Activated gamma-delta T cell treated with anti-CD3 and anti-CD28 coated beads, Interleukin-2, amount 50 U/mL, for 16 hours (primary cell): ENCODE measurements at places on chromosomes 6 and 20.

- DNase-seq: no peak
These were observed 130.8 kb downstream of the SYCP2 start for GRCh38 chr20:59802471-59803221.

- no peak for DNase-seq
These were observed 59.0 kb upstream of the TFB1M start for GRCh38 chr6:155373276-155373675.

DNA sequence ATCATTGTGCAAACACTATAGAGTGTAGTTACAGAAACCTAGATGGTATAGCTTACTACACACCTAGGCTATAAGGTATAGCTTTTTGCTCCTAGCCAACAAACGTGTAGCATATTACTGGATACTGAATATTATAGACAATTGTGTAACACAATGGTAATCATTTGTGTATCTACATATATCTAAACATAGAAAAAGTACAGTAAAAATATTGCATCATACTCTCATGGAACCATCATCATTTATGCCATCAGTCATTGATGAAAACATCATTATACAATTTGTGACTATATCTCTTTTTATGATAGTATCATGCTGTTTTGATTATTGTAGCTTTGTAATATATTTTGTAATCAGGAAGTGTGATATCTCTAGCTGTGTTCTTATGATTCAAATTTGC, 21.0 kb upstream of the HCRTR2 start:
- DNase-seq: no peak

- DNase-seq: no peak
These were observed 38.6 kb upstream of the EYS start for GRCh38 chr6:65745614-65746013.

- DNase-seq: no peak
These were observed 68.7 kb downstream of the FILIP1 start for GRCh38 chr6:75424618-75425548.

DNA sequence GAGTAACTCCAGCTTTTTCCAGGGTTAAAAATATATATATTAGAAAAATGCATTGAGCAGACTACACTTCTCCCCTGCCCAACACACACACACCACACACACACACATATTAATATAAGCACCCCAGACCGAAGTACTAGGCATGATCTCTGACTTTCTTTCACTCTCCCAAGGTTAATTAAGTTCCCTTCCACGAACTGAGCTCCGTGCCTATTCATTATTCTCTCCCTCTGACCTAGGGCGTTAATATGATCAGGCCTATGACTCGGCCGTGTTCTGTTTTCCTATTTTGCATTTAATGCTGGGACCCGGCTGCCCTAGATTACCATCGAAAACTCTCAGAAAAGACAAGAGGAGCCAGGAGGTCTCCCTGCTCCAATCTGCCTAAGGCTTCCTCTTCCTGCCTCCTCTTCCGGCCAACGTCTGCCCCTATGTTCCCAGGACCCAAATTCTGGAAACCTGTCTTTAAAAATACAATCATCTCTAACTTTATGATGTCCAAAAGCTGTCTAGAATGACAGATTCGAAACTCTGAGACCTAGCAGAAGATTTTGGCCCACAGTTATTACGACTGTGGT, 6.1 kb upstream of the POU3F2 start:
- DNase-seq: no peak

DNA sequence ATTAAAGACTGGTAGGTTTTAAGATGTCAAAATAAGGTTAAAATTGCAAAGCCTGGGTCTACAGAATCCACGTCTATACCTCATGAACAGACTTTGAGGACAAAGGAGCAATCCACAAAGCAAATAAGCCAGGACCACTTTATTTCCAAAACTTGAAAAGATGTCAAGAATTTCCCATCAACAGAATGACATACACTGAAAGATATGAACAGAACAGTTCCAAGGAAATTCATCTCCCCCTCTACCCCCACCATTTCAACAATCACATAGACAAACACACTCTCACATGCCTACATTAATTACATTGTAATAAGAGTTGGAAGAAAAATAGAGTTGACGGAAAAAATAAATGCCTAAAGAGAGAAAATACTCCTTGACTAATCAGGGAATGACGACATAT, 45.2 kb upstream of the NHSL1 start:
- no peak for DNase-seq

GRCh38 chr6:34157236-34157830, 11.4 kb upstream of the GRM4 start:
- no peak for DNase-seq

DNA sequence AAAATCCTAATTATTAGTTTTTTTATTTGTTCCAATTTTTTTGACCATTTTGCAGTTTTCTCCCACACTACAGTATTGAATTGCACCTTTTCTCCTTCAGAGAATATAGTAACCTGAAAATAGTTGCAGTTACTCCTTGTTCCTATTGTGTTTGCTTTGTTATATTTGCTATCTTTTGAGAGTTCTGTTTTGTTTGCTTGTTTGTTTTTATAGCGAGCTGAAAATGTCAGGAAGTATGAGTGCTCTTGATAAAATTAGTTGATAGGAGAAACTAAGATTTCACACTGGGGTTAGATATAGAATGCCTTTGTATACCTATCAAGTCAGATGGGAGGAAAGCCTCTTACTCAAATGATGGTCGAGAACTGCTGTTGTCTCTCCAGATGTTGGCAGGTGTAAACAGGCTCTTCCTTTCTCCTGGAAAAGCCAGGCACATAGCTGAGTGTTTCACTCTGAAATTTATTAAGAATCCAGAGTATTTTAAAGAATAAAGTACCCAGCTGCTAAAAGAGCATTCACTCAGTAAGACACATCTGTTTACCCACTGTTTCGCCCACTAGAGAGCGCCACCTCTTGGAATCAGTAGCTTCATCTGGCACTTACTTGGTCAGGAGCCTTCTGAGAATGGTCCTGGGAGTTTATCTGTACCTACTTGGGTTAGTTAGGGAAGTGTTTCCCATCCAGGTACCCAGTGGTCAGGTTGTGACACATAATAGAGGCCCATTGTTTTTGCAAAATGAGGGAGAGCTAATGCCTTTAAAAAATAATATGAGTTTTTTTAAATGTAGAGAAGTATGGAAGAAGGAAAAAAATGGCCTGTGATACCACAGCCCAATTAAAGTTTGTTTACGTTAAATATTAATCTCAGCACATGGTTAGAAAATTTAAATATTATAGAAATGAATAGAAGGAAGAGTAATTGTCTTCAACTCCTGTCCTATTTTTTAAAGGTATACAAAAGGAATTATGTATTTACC, 11.2 kb downstream of the NT5DC1 start:
- no peak for DNase-seq

GRCh38 chr6:42989923-42990322, 5.6 kb downstream of the PPP2R5D start:
- no peak for DNase-seq

- no peak for DNase-seq
These were observed 8.2 kb downstream of the ZFAND3 start for GRCh38 chr6:37827603-37828265.

DNA sequence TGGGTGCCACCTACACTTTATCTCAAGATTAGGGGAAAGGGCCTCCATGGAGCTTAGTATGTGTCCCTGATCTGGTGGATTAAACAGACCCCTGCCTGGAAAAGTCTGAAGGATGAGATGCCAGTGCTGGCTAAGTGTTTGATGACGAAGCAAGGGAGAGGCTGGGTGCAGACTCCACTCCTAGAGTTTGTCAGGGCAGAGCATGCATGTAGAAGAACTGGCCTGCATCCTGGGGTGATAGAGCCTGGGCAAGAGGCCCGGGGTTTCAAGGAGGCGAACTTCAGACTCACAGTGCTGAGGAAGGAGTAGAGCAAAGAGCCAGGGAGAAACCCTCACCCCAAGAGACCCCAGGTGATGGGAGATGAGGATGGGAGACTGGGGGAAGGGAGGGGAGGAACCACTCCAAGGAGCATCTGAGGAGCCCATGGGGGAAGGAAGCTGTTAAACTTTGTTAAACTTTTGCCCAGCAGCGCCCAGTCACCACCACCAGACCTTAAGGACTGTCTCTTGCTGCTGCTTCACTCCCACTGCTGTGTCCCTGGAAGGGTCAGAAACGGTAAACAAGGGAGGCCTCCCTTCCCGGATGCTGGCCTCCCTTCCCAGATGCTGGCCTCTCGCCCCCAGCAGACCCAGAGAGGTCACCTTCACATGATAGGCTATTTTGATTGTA, 61.6 kb downstream of the RPRD1B start:
- no peak for DNase-seq

DNA sequence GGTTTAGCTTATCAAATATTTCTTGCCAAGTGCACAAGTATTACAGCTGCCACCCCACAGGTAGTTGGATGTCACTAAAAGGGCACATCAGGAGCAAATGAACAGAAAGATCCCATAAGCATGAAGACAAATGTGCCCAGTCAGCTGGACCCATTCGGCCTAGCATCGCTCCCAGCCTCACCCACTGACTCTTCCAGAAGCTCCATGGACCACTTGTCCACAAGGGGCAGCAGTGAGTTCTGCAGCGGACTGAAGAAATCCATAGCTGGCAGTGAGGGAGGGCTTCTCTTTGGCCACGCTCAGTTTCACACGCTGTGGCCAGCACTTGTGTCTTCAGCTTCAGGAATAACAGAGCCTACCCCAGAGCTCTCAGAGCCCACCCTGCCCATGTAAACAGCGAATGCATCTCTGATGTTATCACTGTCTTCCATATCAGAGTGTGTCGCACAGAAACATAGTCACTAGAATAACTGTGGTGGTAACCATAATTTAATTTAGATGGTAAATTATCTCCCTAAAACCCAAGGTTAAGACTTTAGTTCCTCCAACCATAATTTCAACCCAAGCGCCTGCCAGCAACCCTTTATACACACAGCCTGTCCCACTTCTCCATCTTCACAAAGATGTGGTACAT, 15.8 kb downstream of the CGA start:
- peak; percentile 5 for DNase-seq

DNA sequence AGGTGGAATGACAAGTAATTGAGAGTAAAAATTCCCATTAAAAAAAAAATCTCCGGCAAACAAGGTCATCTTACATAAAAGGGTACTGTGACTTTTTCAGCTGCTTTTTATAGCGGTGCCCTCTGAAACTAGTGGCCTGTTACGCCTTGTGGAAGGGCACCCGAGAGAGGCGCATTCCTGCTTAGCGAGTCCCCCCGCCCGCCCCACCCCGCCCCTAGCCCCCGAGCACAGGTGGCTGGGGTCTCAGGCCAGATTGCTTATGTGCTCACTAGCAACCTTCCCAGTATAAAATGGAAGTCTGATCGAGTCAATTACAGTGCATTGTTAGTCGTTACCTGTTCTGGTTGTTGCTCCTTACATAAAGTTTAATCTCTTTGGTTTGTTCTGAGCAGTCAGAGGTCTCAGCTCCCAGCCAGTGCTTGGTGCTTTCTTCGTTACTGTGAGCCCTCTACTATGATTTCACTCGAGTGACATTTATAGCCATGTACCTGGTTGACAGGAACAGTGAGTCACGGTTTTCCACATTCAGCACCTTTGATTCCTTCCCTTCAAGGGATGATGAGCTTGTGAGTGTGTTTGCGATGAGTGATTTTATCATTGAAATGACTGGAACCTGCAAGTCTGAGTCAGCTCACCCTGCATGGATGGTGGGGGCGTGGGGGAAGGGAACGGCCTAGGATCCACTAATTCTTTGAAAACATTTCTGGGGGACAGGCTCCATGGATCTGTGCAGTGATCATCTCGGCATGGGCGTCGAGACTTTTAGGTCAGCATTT, 47.6 kb downstream of the ZDHHC14 start:
- DNase-seq: no peak

DNA sequence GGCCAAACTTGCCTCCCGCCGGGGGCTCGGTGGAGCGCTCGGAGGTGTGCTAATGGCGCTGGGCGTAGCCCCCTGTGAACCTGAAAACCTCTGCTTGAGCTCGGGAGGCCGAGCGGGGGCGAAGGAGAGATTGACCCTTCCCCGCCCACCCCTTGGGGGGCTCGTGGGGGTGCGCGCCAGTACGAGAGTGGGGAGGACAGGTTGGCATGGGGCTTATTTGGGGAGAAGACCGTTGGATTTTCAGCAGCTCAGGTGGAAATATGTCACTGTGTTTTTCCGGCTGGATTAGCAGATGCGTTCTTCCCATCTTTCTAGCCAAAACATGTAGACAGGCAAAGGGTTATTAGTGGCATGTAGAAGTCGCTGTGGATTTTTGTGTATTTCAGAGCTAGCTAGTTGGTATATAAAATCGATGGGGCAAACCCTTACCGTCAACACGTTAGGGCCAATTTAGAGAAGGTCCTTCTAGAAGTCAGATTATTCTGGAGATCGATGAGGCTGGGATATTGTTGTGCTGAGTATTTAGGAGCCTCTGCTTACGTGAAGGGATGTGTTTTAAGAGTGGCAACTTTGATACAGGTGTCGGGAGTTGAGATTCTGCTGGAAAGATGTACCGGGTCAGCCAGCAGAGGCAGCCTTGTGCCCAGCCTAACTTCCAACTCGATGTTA, 525 bp downstream of the NCOA7 start:
- DNase-seq: no peak

DNA sequence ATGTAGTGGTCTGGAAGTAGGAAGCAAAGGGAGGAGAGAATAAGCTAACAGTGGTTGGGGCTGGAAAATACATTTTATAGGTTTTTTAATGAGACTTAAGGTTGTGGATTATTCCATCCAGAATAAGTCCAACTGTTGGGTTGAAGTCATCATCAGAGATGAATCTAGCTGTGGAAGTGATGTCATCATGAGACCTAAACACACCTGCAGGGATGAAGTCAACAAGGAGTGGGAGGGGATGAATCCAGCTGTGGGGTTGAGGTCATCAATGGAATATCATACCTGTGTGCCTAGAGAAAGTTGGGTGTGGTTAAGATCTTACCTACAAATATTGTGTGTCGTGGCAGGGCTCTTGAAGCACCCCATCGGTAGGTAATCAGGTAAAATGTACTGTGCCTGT, 730.7 kb downstream of the RFPL4B start:
- DNase-seq: no peak

DNA sequence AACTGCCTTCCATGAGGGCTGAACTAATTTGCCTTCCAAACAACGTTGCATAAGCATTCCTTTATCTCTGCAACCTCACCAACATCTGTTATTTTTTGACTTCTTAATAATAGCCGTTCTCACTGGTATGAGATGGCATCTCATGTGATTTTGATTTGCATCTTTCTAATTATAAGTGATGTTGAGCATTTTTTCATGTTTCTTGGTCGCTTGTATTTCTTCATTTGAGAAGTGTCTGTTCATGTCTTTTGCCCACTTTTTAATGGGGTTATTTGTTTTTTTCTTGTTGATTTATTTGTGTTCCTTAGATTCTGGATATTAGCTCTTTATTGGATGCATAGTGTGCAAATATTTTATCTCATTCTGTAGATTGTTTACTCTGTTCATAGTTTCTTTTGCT, 46.4 kb downstream of the TNFAIP3 start:
- no peak for DNase-seq

- DNase-seq: no peak
These were observed 20.7 kb upstream of the UTRN start for GRCh38 chr6:144264270-144265060.

GRCh38 chr6:53311586-53311935, 37.2 kb downstream of the ELOVL5 start:
- DNase-seq: no peak

DNA sequence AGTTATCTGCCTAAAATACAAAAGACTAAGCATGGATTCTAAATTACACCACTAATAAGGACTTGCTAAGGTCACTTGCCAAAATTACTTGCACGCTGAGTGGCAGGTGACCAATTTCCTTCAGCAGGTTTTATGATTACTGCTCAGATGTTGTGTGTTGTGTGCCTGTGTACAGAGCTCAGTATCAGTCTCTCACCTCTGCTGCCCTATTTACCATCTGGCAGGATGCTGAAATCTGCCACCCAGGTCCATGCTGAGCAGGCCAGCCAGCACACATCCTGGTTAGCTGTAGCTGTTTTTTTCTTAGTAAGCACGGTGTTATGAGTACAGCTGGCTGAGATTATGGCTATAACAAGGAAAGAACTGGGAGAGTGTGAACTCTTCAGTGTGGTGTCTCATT, 34.0 kb downstream of the ELOVL4 start:
- DNase-seq: no peak
